ENCODE measurements at places on chromosomes 5 and 9.

DNA sequence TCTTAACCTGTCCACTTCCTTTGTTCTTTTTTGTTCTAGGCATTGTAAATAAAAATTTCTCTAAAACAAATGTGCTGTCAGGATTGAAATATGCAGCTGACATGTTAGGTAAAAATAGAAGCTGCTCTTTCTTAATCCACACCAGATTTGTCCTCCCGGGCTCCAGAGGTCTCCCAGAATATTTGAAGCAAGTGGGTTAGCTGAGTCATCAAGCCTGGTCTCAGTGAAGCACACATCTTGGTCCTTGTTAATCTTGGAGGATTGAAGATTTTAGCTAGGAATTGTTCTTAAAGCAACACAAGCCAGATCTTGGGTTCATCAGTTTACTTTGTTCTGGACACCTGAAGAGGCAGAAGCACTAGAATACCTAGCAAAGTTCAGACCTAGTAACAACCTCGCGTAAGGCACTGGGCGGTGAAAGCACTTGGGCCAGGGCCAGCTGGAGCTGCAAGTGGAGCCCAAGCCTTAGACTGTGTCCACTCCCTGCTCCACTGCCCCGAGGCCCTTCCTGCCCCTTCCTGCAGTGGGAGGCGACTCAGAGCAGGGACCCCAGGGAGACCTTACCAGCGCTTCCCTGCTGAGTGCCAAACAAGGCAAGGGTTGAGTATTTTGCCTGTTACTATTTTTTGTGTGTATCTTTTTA lies 36.5 kb downstream of the HABP4 start:
- DNase-seq, result no peak

GRCh38 chr5:8270246-8270645 lies 401.3 kb downstream of the MTRR start:
- DNase-seq, result no peak

DNA sequence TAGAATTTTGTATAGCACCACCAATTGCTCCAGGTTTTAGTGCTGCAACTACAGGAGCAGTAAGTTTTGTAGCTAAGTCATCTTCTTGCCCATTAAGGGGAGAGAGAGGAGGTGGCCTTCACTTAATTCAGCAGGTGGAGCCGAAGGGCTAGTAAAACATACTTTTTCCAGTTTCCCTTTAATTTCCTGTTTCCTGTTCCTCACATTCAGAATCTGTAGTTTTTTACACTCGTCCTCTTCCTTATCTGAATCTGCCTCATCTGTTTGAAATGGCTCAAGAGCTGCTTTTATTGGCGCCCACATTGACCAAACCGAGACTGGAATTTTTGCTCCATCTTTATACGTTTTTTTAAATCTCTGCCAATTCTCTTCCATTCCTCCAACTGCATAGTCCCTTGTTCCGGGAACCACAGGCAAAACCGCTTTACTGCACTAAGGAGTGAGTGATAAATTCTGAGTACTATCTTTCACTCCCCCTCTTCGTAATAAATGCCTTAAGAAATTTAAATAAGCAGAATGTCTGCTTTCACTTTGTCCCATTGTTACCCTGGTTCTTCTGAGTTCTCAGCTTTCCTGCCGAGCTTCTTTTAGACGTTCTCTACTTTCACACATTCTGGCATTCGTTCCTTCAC lies 133.9 kb downstream of the DROSHA start:
- DNase-seq, result no peak

GRCh38 chr5:124330595-124331220 lies 415.7 kb downstream of the ZNF608 start:
- no peak for DNase-seq

DNA sequence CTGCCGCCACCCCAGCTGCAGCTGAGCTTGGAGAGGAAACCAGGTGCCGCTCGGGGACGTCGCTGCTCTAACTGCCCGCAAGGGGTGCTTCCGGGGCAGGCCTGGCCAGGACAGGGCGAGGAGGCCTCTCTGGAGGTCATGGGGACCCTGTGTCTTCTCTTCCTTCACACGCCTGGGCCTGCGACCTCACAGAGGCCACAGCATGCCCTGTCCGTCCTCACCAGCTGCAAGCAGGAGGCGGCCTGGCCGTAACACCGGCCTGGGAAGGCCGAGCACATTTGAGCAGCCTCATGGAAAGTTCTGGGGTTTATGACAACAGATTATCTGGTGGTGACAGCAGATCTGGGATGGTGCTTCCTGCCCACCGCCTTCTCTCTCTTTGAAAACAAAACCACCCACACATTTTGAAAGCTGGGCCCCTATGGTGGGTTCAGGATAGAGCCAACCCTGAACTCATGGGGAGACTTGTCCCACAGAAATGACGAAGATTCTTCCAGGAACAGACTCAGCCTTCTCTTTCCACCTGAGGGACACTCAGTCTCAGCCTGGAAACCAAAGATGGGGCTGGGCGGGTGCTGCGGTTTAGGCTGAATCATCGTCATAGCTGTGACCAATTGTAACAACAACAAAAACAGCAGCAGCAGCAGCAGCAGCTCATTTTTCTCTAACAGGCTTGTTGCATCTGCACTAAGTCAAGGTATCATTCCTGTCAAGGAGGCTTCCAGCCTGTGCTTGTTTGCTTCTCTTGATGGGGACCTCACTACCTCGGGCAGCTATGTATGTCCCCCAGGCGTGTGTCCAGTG lies 99.6 kb upstream of the RAPGEF1 start:
- peak; percentile 56 for DNase-seq

GRCh38 chr9:132341177-132341840 lies 13.5 kb downstream of the SETX start:
- no peak for DNase-seq

All from stimulated activated CD4-positive, alpha-beta T cell treated with anti-CD3 and anti-CD28 coated beads, Interleukin-2, amount 100 ng/mL, for 24 hours (primary cell).